ENCODE measurements at places on chromosomes 4 and X.

DNA sequence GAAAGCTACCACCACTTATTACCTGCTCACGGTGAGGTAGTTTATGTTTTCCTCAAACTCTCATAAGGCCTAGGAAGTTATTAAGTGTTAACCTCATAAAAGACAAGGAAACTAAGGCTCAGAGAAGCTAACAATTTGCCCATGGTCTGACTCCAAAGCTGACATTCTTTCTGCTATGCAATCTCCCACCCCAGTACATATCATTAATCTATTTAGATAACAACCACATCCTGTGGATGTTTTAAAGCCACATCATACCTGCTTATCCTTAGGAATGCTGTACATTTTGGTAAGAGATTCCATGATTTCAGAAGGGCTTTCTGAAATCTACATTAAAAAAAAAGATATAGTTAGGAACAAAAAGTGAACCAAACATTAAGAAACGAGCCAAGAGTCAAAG, 55.4 kb downstream of the HUWE1 start:
- DNase-seq = no peak

DNA sequence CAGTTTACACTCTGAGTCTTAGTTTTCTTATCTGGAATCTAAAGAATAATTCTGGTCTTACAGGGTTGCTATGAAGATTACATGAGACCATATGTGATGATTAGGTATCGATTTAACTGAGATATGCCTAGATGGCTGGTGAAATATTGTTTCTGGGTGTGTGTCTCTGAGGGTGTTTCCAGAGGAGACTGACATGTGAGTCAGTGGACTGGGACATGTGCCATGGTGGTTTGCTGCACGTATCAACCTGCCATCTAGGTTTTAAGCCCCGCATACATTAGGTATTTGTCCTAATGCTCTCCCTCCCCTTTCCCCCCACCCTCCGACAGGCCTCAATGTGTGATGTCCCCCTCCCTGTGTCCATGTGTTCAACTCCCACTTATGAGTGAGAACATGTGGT, 186.0 kb upstream of the CXorf66 start:
- no peak for DNase-seq

DNA sequence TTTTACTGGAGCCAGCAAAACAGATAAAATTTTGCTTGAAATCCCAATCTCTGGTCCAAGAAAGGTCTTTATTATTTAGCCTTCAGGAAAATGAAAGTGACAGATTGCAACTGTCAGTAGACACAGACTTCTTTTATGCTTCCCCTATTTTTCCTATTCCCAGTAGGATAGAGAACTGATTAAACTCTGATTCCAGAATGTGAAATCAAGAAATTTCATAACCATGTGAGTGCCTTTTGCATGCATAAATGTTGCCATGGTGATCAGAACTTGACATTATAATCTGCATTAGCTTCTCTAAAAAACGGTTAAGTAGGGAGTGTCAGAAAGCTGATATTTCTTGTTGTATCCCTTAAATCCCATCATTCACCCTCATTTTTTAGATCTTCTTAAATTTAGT, 255.2 kb upstream of the GABRA2 start:
- DNase-seq = no peak

GRCh38 chr4:18689308-18690115, 668.0 kb upstream of the LCORL start:
- DNase-seq = peak; percentile 21

GRCh38 chrX:18582910-18583493, 88.9 kb downstream of the RS1 start:
- DNase-seq = no peak

DNA sequence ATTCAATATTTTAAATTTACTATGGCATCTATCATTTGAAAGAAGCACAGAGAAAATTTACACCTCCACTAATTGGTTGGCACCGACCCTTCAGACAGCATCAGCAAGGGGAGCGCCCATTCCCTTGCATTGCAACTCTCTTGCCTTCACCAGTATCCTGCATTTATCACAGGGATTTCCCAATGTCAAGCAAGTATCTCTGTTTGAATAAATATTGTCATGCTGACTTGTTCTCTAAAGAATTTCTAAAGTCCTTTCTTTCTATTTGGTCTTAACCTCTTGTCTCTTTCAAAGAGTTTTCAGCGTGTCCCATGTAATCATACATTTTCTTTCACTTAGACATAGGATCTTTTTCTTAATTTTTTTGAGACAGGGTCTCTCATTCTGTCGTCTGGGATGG, 10.4 kb downstream of the DCTD start:
- DNase-seq = no peak

DNA sequence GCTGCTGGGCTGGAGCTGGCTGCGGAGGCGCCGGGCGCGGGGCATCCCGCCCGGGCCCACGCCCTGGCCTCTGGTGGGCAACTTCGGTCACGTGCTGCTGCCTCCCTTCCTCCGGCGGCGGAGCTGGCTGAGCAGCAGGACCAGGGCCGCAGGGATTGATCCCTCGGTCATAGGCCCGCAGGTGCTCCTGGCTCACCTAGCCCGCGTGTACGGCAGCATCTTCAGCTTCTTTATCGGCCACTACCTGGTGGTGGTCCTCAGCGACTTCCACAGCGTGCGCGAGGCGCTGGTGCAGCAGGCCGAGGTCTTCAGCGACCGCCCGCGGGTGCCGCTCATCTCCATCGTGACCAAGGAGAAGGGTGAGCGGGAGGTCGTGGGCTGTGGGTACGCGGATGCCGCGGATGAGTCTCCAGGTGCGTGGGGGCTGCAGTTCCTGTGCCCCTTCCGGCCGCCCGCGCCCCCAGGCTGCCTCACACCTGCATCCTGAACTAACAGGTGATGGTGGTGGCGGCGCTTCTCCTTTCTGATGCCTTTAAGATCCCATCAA, 499 bp downstream of the CYP2U1 start:
- DNase-seq = peak; percentile 36

DNA sequence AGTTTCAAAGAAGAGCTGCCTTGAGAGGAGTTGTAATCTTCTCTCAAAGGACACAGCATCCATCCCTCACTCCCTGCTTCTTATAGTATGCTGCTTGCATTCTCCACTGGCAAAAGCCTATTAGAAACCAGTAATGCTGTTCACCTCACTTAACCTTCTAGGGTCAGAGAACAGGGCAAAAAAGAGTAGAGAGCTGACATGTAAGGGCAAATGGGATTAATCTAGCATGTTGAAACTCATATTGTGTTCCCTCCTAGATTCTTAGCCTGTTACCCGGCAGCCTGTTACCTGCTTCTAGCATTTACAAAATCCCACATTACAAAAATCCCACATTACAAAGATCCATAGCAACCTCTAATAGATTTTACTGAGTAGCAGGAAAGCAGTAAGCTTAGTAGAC, 244.7 kb downstream of the SLC7A11 start:
- no peak for DNase-seq
